ENCODE measurements at places on chromosomes 6 and 20.
A peak's percentile ranks its signal among the peaks of the same experiment; 100 is the strongest.

GRCh38 chr20:63778034-63778752 lies 38.6 kb downstream of the SLC2A4RG start:
- no peak for DNase-seq

- DNase-seq = no peak
Measured at GRCh38 chr20:48146877-48147276, 361.6 kb upstream of the SULF2 start.

DNA sequence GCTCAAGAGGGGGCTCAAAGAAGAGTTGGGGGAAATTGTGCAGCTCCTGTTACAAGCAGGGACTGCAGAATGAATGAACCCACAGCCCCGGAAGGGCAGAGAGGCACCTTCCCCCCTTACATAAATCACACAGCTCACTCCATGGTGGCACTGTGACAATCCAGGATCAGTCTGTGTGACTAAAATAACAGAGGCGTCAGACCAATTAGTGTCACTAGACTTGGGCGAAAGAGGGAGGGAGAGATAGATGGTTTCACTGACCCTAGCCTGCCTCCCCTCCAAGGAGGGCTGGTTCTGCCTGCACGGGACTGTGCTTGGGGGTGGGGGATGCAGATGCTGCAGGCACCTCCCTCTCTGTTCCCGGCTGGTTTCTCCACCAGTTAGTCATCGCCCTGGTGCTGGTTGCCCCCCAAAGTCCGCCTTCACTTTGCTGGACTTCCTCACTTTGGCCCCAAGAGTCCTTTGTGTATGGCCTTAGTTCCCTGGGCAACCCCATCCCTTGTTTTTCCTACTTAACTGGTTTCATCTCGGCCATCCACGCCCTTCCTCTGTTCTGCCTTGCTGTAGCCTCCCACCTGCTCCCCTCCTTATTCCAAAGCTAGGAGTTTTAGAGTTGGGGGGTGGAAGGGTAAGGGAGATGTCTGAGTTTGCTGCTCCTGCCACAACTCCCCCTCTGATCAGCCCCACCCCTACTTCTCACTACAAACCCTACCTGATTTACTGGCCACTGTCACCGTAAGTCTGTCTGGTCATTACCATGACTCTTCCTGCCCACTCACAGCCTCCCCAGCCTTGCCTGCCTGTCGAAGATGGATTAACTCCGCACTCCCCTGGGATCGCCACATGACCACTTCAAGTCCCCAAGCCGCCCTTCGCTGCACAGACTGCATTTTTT lies 17.7 kb downstream of the CCDC167 start:
- no peak for DNase-seq

- no peak for DNase-seq
Measured at GRCh38 chr6:77448546-77448945, 14.7 kb downstream of the HTR1B start.

DNA sequence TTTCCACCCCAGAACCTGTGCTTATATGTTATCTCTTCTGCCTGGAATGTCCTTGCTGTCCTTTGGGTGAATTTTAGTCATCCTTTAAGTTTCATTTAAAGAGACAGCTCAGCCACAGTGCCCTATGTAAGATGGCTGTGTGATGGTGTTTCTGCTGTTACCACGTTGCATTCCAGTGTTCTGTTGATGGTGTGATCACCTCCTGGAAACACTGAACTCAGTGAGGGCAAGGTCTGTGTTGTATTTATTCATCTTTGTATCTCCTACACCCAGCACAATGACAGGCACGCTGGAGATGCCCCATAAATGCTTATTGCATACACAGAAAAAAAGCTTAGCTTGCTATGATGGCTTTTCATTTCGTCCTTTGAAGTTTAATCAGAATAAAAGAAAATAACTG lies 102.5 kb downstream of the MAP3K7 start:
- DNase-seq = no peak

DNA sequence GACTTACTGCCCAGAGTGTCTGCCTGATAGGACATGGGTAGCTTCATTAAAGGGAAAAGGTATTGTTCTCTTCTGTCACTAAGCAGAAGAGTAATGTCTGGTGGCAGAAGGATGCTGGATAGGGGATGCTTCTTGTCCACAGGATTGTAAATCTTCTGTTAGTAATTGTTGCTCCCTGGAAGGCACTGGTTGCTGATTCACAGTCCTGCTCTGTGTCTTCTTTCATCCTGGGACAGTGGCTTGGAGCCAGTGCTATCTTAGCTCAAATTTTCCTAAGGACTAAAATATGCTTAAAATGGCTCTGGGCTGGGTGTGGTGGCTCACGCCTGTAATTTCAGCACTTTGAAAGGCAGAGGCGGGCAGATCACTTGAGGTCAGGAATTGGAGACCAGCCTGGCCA lies 48.0 kb downstream of the SYTL3 start:
- DNase-seq = no peak

DNA sequence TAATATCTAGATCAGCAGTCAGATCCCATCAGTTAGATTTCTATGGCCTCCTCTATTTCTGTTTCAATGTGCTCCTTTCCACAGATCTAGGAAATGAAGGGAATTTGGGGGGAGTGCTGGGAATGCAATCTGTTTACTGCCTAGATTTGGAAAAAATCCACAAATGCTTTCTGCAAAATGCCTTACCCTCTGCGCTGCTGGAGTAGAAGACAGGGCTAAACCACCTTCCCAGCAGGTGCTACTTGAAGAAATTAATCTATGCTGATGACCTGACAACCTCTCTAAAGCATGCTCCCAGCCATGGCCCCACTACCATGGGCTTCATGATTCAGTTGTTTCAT lies 46.2 kb downstream of the LY86 start:
- no peak for DNase-seq

DNA sequence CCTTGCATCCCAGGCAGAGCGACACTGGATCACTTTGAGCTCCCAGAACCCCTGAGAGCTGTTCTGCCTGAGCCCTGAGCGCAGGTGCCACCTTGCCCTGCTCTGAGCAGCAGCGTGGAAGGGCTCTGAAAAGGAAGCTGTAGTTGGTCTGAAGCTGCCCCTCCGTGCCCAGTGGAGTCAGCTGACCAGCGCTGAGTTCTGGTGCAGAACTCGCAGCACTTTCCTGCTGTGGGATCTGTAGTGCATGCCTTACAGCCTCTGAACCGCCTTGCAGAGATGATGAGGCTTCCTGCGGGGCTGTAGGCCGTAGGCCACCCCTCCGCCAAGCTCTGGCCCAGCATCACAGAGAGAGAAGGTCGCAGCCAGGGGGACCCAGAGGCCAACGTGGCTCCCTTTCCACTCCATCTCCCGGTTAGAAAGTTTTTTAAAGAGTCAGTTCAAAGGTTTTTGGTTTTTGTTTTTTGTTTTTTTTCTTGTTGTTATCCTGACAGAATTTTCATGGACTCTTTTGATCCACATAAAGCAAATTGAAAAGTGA lies 158.3 kb upstream of the CST7 start:
- DNase-seq = no peak

DNA sequence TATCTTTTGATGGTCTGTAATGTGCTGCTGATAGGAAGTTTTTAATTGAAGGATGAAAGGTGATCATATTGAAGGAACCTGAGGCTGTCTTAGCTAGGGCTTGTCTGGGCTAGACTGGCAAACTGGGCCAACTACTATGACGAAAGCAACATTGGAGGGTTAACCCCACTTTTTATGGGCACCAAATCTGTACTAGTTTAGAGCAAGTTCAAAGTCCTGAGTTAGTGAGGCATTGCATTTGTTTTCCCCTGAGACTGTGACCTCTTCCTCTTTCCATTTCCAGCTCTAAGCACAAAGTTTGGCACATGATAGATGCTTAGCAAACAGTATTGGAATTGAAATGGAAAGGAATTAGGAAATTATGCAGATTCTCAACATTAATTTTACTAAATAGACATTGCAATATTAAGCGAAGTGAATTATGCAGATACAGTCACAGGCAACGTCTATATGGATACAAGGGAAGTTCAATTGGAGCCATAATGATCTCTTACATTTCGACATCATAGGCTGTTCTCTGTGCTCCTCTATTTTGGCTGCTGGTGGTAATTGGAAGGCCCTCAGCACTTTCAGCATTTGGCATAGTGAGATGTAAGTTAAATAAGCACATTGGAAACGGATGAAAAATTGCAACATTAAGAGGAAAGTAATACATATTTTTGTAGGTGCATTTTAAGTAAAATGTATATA lies 22.2 kb downstream of the CEP57L1 start:
- DNase-seq = no peak

DNA sequence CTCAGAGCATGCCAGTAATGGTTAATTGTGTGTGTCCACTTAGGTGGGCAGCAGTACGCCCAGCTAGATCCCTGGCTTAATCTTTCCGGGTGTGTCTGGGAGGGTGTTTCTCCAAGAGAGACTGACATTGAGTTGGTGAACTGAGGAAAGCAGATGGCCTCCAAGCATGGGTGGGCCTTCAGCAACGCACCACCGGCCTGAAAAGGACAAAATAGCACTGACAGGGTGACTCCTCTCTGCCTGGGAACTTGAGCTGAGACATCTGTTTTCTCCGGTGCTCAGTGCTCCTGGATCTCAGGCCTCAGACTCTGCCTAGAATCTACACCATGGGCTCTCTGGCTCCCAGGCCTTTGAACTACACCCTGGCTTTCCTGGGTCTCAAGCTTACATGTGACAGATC lies 43.2 kb downstream of the C6orf118 start:
- DNase-seq = no peak

DNA sequence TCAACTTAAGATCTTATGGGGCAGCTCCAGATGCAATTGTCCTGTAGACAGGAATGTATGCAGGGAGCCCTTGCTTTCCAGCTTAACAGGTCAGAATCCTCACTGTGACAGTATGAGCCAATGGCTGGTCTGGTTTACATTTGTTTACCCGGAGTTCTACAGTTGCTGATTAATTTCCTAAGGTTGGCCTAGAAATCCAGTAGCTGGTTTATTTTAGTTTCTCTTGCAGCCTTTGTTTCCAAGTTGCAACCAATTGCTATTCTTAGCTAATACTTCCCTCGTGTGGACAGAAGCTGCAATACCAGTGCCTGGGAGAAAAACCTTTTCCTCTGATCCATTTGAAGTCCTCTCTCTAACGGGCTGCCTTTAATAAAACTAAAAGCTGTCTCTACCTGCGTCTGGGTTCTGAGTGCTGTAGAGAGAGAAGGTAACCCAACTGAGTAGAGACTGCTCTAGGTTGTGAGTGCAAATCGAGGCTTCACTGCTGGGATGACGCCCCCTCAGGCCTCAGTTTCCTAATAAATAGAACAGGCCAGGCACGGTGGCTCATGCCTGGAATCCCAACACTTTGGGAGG lies 45.9 kb downstream of the ZNF217 start:
- peak; percentile 44 for DNase-seq

DNA sequence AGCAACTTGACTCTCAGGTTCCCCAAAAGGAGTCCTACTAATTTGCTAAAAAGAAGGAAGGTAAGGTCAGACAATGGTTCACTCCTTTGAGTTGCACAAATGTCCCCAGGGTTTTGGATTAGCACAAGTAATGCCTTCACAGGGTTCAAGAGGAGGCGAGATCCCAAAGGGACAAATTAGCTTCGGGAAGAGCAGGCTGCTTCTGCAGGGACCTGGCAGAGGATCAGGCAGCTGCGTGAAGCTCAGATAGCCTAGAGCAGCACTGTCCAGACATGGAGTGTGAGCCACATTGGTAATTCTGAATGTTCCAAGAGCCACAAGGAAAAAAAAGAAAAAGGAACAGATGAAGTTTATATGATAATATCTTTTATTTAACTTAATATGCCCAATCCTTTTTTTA lies 115.4 kb downstream of the CFAP61 start:
- DNase-seq = no peak

GRCh38 chr20:63461104-63461763 lies 11.2 kb downstream of the KCNQ2 start:
- no peak for DNase-seq

DNA sequence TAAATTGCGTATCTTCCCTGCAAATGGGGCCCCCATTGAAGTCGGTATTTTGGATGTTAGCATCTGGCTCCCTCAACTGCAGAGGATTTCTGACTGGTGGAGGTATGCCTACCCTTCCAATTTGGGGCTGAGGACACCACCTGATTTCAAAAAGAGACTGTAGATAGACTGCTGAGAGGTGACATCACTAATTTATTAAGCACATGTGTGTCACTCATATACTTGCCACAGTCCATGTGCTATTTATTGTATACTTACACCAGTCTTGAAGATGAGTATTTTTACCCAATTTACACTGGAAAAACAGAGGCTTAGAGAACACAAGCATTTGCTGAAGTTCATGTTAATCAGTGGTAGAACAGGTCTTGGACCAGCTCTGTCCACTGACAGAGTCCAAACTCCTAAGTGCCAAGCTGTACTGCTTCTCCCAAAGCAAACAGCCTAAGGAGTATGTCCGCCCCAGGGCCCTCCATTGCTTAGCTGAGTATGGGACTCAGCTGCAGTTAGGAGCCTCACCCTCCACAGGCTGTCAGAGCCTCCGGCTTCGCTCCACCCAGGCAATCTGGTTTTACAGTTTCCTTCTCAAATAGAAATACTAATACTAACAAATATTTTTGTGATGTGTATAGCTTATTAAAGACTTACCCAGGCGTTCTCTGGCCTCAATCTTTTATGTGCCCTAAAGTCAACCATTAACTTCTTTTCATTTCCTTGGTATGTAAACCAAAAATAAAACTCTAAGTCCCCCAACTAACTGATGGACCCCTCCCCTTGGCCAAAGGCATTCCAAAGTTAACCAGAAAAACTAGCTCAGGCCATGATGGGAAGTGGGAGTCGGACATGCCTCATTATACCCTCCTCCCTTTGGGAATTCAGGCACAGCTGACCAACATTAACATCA lies 17.5 kb downstream of the RIN2 start:
- DNase-seq = no peak

- no peak for DNase-seq
Measured at GRCh38 chr20:42510686-42511085, 679.0 kb downstream of the PTPRT start.

GRCh38 chr6:119075200-119075981 lies 3.1 kb downstream of the FAM184A start:
- DNase-seq = no peak

Data from NCI-H146 (cell line).